Fibroblast of upper back skin (primary cell): ENCODE measurements at places on chromosomes 3 and 15.

- DNase-seq, result no peak
These were observed 8.3 kb downstream of the POLG start for GRCh38 chr15:89326316-89326715.

DNA sequence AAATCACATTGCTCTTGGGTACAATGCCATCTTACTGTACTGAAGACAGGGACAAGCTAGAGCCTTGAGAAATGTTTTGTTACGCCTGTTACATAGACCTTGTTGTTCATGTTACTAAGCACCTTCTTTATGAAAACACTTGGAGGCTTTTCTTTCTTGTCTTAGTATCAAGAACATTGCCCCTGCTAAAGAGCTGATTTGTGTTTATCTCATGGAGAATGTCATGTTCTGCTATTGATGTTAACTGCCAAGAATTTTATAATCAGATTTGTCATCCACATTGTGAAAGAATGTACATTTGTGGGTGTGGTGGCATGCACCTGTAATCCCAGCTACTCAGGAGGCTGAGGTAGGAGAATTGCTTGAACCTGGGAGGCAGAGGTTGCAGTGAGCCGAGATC, 431.3 kb upstream of the MDFIC2 start:
- no peak for DNase-seq

DNA sequence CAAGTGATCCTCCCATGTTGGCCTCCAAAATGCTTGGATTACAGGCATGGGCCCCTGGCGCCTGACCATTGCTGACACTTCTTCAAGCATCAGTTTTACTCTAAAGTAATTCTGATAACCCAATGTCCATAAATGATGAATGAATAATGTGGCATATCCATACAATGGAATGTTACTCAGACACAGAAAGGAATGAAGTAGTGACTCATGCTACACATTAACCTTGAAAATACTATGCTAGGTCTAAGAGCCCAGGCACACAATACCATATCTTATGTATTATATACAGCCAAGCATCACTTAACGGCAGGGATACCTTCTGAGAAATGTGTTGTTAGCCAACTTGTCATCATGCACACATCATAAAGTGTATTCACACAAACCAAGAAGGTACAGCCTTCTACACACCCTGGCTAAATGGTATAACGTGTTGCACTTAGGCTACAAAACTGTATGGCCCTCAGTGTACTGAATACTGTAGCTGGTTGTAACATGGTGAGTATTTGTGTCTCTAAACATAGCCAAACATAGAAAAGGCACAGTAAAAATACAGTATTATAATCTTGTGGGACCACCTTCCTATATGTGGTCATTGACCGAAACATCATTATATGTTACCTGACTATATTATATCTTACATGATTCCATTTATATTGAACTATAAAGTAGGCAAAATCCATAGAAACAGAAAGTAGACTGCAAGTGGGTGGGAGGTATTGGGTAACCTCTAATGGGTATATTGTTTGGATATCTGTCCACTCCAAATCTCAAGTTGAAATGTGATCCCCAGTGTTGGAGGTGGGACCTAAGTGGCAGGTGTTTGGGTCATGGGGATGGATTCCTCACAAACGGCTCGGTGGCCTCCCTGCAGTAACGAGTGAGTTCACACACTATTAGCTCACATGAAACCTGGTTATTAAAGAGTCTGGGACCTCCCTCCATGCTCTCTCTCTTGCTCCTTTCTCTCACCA, 31.4 kb downstream of the MKRN2 start:
- peak; percentile 63 for DNase-seq

GRCh38 chr15:62348118-62348517, 183.0 kb upstream of the C2CD4B start:
- no peak for DNase-seq

DNA sequence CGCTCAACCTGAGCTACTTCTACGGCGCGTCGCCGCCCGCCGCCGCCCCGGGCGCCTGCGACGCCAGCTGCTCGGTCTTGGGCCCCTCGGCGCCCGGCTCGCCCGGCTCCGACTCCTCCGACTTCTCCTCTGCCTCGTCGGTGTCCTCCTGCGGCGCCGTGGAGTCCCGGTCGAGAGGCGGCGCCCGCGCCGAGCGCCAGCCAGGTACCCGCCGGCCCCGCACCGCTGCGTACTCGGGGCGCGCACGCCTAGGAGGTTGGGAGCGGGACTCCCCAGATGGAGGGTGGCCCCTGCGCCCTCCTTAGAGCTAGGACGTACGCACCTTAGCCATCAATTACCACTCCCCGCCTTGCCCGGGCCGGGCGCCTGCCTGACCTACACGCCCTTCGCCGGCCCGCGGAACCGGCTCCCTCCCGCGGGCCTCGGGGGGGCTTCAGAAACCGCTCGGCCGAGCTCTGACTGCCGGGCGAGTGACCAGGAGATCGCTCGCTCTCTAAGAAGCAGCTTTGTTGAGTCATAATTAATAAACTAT, 466 bp downstream of the NFKBIZ start:
- DNase-seq, result no peak

- no peak for DNase-seq
These were observed 826 bp downstream of the CCDC66 start for GRCh38 chr3:56557831-56558170.

DNA sequence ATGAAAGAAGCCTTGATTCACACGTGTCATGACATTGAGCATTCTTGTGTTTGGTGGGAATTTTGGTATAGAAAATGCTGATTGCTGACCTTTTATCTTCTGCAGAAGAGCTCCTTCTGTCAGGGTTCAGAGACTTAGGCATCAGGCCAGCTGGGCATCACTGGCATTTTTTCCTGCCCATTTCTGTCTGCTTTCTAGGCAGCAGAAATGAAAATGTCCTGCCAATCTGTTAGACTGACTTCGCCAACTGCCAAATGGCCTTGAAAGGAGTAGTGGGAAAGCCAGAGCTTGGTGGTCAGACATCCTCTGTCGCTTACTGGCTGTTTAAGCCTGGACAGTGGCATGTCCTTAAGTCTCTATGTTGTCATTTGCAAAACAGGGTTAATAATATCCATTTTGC, 57.4 kb downstream of the EEFSEC start:
- no peak for DNase-seq

GRCh38 chr3:55364421-55364820, 122.7 kb downstream of the WNT5A start:
- DNase-seq, result peak; percentile 89

DNA sequence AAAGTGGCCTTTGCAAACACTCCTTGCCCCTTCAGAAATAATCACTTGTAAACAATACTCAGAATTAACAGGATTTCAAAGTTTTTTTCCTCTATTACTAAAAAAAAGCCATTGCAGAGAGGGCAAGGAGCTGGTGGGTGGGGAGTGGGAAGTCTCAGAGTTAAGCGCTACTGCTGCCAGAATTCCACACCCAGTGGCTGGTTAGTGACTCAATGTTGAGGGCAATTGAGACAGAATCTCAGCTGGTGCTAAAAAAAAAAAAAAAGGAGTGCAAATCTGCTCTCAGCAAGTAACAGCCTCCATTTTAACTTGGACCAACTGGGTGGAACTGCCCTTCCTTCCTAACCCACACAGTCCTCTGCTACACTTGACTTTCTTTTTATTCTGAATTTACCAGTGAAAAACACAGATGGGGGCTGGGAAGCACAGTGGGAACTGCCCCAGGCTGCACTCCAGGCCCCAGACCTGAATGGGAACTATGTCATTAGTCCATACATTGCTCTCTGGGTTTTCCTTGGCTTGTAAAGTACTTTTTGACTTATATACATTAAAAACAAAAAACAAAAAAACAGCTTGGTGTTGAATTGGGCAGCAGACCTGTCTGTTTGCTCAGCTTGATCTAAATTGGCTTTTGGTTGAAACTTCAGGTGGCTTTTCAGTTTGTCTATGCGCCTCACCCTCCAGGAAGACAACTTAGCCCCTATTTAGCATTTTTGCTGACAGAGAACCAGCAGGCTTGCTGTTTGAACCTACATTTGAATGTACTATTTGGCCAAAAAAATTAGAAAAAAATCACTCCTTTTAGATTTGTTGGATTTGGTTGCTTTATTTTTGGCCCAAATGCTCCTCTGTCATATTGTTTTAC, 357.8 kb upstream of the TBL1XR1 start:
- DNase-seq, result peak; percentile 66

GRCh38 chr3:197749315-197749600, 425 bp upstream of the FYTTD1 start:
- DNase-seq, result peak; percentile 28

GRCh38 chr15:26928051-26928450, 42.9 kb upstream of the GABRG3 start:
- DNase-seq, result peak; percentile 72

DNA sequence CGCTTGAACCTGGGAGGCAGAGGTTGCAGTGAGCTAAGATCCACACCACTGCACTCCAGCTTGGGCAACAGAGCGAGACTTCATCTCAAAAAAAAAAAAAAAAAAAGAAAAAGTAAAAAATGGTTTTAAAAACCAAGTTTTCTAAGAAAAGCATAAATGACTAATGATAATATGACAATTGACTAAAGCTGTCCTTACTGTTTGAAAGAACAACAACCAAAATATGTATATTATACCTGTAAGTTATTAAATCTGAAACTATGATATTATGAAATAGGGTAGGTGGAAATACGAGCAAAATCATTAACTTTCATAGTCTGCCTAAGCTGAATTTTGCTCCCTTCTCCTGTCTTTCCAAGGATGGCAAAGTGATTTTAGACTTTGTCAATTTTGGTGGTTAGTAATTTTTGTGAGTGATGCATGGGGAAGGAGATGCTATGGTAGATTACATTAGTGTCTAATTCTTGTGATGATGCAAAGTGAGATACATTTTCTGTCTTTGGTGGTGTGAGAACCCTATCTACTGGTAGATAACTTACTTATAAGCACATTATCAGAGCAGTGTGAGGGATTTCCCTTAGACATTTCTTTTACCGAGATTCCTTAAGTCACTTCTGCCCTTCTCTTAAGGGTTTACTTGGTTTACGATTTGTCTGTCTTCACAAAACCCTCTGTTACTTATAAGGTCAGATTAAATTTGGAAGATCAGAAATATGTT, 10.6 kb upstream of the CHD2 start:
- no peak for DNase-seq

GRCh38 chr3:13651775-13652428, 103.0 kb downstream of the FBLN2 start:
- DNase-seq, result no peak

GRCh38 chr15:93150910-93151881, 62.2 kb upstream of the RGMA start:
- DNase-seq, result peak; percentile 64

GRCh38 chr15:74613089-74613952, 2.3 kb upstream of the CLK3 start:
- DNase-seq, result no peak

- peak; percentile 76 for DNase-seq
These were observed 194.2 kb downstream of the UACA start for GRCh38 chr15:70569091-70569713.

DNA sequence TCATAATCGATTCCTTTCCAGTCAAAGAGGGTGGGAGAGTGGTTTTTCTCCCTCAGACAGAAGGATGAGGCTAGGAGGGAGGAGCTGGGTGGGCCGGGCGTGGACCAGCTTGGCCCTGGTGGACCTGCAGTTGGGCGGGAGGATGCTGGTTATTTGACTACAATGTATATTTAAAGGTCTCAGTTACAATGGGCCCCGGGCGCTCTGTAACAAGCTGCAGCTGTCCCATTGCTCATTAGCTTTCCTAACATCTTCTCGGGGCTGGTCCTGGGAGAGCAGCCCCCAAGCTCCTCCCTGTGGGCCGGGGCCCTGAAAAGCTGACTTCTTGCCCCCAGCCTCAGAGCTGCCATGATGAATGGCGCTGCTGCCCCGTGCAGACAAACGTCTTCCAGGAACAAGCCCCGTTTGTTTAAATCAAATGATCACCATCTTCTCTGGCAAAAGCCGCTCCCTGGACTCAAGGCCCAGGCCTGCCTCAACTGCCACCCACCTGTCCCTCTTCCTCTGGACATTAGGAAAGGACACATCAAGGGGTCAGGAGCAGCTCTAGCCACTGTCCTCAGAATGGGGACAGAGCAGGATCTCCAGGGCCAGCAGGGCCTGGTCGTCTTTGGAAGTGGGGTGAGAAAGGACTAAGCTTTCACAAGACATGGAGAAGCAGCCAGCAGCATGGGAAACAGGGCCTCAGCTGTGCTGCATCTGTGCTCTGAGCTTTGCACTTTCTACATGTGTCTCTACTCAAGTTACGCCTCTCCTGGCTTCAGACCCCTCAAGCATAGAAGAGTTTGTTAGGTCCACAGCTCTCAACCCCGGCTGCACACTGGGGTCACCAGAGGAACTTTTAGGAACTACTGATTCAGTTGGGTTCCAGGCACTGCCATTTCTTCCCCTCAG, 38.6 kb downstream of the MAGEF1 start:
- DNase-seq, result no peak

- no peak for DNase-seq
These were observed 176.0 kb upstream of the CRBN start for GRCh38 chr3:3355442-3355841.

GRCh38 chr3:16520970-16521881, 7.7 kb upstream of the RFTN1 start:
- DNase-seq, result no peak

GRCh38 chr3:101072300-101072699, 79.1 kb upstream of the ABI3BP start:
- no peak for DNase-seq

DNA sequence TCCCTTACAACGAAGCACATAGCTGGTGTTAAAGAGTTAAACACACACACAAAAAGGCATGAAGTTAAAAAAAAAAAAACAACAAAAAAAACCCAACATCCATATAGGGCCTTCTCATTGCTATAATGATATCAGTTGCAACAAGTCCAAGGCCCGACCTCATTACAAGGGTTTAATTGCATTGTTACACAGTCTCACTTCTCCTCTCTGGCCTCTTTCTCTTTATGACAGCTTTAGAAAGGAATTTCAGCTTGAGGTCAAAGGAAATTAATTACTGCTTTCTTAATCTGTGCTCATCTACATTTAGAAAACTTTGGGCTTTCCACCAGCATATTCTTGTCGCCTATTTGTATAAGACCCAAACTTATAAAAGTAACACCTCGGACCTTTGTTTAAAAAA, 342.1 kb downstream of the NR2F2 start:
- DNase-seq, result no peak

GRCh38 chr3:31699309-31699953, 166.7 kb downstream of the STT3B start:
- DNase-seq, result no peak

GRCh38 chr3:159894386-159894785, 94.2 kb upstream of the IL12A start:
- no peak for DNase-seq

- no peak for DNase-seq
These were observed 53.0 kb downstream of the IQSEC1 start for GRCh38 chr3:13020159-13020750.

GRCh38 chr15:31497838-31498237, 171.2 kb downstream of the KLF13 start:
- no peak for DNase-seq

DNA sequence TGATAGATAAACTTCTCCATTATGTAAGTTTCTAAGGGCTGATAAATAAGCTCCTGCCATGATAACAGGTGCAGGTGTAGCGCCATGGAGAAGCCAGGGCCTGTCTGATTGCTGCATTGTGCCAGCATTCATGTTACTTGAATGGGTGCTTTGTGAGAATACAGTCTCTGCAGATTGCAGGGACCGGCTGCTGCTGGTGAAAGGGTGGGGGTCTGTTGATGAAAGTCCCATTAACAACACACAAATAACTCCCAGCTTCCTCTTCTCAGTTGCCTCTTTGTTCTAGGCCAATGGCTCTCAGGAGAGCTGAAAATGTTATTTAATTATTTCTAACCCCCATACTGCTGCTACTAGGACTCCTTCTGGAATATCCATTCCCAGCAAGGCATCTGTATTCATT, 77.2 kb downstream of the RTP4 start:
- no peak for DNase-seq
